Neural crest cell (in vitro differentiated cells): ENCODE measurements at places on chromosomes 16 and 17. TPM values are rescaled to one million over a fixed set of nuclear protein-coding genes. Genes with fewer than 3 reads are reported as not detected.

GRCh38 chr17:17096438-17097178 lies 54.4 kb downstream of the MPRIP start:
- peaks cover 2% of the 10 kb centered on the region for H3K36me3 ChIP-seq
- DNase-seq: no peak
- H3K4me1 ChIP-seq: peaks cover 63% of the 10 kb centered on the region
- H3K4me3 ChIP-seq: peak overlapping the region; percentile 59
- H3K27me3 ChIP-seq: no peaks in the 10 kb centered on the region

DNA sequence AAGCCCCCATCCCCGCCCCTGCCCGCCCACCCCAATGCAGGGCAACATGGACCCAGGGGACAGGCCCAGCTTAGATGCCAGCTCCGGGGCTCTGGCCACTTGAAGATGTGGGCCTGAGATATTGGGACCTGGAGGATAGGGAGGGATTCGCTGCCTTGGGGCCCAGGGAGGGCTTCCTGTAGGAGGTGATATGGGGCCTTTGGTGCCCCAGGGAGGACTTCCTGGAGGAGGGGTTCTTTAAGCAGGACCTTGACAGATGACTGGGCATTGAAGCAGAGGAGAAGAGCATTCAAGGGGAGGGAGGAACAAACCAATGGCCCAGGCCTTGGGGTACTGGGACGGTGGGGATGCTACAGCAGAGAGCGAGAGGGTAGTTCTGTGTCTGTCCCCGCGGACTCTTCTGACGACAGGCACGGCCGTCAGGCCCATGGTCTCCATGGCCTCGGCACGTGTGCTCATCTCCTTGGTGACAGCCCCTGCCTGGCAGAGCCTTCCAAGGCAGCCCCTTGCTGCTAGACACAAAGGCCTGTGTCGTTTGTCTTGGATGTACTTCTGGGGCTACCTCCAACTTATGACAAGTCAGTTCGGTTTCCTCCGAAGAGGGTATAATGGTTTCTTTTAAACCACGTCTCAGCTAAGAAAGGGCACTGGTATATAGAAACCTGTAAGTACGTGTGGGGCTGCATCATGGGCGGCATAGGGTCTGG lies 55.5 kb upstream of the ZC3H18 start:
- H3K4me3 ChIP-seq: no peak overlapping the region
- peaks cover 3% of the 10 kb centered on the region for H3K36me3 ChIP-seq
- H3K27ac ChIP-seq: no peak overlapping the region
- H3K4me1 ChIP-seq: peaks cover 9% of the 10 kb centered on the region
- DNase-seq: no peak
- no peaks in the 10 kb centered on the region for H3K27me3 ChIP-seq

GRCh38 chr17:47811709-47812108 lies 9.9 kb downstream of the OSBPL7 start:
- H3K4me1 ChIP-seq: no peaks in the 10 kb centered on the region
- no peak overlapping the region for H3K27ac ChIP-seq
- DNase-seq: no peak

OR2C1 gene
- 0.16 TPM in 1 of 2 replicates, not detected in the other for total RNA-seq

COG7 gene
- total RNA-seq: 18.8 and 18.9 TPM in 2 replicates
